ENCODE measurements at places on chromosomes 3 and 15.

DNA sequence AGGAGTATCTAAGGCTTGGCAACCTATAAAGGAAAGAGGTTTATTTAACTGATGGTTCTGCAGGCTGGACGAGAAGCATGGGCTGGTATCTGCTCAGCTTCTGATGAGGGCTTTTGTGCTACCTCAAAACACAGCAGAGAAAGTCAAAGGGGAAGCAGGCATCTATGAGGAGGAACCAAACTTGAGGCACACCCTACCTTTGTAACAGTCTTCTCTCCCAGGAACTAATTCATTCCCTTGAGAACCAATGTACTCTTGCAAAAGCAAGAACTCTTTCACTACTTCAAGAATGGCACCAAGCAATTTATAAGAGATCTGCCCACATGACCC lies 109.0 kb downstream of the CGGBP1 start:
- DNase-seq: no peak

GRCh38 chr3:32816439-32817256 lies 1.1 kb upstream of the TRIM71 start:
- DNase-seq: no peak

DNA sequence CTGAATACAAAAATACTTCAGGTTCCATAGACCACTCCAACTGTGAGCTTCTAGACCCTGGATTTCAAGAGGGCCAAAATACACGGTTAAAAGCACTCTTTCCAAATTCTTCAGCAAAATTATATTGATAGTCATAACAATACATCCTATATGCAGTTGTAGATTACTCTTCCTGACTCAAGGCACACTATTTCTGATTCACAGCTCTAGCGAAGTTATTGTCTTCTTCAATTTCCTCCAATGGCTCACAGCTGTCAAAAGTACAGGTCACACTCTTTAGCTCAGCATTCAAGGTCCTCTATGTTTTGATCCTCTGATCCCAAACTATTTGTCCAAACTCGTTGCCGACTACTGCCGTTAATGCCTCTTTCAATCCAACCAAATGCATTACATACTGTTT lies 13.5 kb upstream of the CCDC80 start:
- DNase-seq: no peak

GRCh38 chr3:138036572-138036971 lies 26.6 kb downstream of the CLDN18 start:
- DNase-seq: no peak

DNA sequence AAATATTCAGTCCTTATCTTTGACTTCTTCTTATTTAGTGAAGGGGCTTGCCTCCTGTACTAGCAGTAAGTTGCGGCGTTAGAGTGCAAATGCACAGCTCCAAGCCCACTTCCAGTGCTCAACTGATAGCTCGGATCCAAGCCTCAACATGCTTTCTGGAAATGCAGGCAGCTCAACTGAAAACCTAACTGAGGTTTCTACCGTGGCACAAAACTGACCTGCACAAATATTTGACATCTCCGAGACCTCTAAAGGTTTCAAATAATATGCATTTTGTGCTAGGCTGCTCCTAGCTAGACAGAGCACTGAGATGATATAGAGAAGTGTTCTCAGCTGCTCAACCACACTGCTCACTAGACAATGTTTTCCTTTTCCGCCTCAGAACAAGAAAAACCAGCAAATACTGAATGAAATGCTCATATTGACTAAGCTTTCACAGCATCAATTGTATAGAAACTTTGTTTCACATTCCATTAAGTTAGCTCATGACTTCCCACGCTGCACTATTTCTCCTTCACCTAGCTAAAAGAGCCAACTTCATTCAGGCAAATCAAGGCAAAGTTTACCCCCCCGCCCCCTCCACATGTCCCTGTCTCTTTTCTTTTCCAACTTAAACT lies 822 bp downstream of the ZNF385D start:
- no peak for DNase-seq

- no peak for DNase-seq
Measured at GRCh38 chr3:108251844-108252243, 29.6 kb upstream of the IFT57 start.

DNA sequence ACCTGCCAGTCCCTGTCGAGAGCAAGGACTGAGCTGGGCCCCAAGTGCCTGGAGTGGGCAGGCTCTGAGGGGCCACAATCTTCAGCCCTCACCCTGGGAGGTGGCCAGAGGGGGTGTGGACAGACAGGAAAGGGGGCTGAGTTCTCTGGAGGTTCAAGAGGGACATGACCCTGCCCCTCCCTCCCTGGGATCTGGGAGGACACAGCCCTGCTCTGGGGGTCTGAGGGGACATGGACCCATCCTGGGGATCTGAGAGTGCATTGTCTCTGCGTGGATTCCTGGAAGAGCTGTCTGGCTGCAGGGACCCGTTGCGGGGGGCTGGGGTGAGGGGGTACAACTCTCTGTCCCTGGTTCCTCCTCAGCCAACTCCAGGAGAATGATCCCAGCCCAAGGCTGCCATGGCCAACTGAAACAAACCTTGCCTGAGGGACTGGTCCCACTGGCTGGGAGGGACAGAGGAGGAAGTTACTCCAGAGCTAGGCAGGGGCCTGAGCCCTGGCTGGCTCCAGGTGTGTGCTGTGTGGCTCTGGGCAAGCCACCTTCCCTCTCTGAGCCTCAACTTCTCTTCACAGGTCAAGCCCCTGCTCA lies 29.0 kb downstream of the PTH1R start:
- no peak for DNase-seq

GRCh38 chr3:172244011-172244410 lies 204.2 kb downstream of the GHSR start:
- no peak for DNase-seq

DNA sequence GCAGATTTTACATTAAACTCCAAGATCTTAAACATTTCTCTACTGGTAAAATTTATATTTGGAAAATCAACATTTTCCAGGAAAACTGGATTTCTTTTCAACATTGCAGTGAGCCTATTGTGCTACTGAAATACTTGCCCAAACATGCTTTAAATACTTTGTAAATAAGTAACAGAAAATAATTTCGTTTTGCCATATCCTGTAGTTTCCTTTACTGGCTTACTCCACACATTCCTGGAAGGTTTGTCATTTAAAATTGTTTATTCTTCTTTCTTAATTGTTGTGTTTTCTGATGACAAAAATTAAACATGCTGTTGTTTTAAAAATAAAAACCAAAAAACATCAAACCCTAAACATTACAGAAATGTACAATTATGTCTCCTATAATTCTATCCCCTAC lies 22.0 kb downstream of the ACAD11 start:
- no peak for DNase-seq

- no peak for DNase-seq
Measured at GRCh38 chr15:40333922-40334492, 6.7 kb downstream of the CCDC9B start.

DNA sequence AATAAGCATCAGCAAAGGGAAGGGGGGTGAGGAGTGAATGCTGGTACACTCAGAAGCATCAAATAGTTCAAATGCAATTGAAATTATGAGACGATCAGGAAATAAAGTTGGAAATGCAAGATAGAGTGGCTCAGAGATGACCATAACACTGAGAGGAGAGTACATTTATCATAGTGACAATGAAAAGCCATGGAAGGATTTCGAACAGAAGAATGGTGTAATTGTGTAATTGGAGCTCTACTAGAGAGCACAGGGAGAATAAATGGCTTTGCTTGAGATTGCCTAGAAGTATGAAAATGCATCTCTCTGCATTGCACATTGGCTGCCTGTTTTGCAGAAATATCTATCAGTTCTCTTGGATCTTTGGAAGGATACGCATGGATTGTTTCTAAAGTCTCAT lies 163.3 kb downstream of the TP63 start:
- DNase-seq: no peak

- DNase-seq: no peak
Measured at GRCh38 chr3:38588995-38589937, 60.2 kb downstream of the SCN5A start.

DNA sequence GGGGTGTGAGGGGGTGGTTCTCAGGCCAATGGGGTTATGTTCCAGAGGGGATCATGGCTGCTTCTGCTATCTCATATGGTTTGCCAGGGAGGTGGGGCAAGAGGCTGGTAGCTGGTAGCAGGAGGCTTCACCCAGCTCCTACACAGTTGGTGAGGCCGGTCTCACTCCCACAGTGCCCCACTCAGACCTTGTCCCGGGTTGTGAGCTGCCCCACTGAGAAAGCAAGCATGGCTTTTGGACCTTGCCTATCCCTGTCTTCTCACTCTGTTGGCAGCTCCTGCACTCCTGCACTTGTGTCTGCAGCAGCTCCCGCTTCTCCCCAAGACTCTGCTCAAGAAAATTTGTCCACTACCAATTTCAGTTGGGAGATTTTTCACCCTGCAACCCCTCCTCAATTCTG lies 46.1 kb downstream of the MYRIP start:
- DNase-seq: no peak

DNA sequence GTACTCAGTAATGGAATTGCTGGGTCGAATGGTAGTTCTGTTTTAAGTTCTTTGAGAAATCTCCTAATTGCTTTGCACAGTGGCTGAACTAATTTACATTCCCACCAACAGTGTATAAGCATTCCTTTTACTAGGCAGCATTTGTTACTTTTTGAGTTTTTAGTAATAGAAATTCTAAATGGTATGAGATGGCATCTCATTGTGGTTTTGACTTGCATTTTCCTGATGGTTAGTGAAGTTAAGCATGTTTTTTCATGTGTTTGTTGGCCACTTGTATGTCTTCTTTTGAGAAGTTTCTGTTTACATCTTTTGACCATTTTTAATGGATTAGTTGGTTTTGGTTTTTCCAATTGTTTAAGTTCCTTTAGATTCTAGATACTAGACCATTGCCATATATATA lies 28.4 kb downstream of the TP63 start:
- DNase-seq: no peak

GRCh38 chr3:194382196-194382891 lies 12.8 kb upstream of the LRRC15 start:
- DNase-seq: no peak

GRCh38 chr3:121958801-121959200 lies 63.2 kb downstream of the ILDR1 start:
- no peak for DNase-seq

DNA sequence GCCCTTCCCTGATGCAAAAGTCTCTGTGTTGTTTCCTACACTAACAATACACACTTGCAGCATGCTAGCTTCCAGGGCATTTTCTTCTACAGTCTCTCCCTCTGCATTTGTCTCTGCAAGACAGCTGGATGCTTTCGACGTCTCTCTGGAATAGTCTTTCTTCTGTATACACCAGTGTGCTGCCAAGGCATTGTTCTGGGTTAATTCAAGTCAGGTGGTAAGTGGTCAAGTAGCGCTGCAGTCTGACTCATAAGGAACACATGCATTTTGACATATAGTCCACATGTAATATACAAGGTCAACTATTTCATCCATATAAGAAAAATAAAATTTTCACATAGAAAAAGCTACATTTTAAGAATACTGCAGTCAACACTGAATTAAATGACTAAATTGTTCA lies 92.7 kb downstream of the MYLK start:
- DNase-seq: no peak

DNA sequence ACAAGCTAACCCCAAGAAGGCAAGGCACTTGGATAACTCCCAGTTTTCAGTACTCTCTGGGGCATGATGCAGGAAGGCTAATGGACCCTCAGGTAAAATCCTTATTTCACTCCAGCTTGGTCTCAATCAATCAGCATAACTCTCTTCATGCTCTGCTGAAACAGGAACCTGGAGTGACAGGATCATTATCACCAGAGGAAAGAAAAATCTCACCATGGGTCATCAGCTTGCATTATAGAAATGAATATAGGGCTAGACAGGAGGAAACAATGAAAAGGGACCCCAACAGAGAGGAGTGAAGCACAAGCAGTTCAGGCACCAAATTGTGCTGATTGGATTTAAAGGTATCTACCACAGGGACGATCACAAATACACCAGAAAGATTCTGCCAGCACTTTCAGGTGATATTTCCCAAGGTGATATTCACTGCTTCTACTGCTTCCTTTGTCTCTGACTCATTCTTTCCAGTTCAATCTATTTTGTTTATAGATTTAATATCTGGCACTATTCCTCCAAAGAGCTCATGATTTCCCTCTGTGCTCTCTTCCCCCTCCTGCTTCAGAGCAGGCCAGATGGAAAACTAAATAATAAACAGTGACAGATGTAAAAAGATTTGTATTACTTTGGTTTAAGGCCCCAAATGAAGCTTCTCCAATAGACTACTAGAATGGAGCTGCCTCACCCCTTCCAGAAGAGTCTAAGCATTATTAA lies 22.9 kb upstream of the THUMPD3 start:
- DNase-seq: no peak

GRCh38 chr3:109532257-109533216 lies 195.2 kb upstream of the DPPA4 start:
- peak; percentile 5 for DNase-seq

- no peak for DNase-seq
Measured at GRCh38 chr15:85454403-85454802, 74.0 kb downstream of the AKAP13 start.

- no peak for DNase-seq
Measured at GRCh38 chr3:146396792-146397191, 72.6 kb downstream of the PLSCR2 start.

- no peak for DNase-seq
Measured at GRCh38 chr3:178771511-178771910, 235.3 kb downstream of the KCNMB2 start.
